Activated CD4-positive, alpha-beta memory T cell treated with anti-CD3 and anti-CD28 coated beads, Interleukin-2, amount 10 ng/mL, durations not matched to agents 7 days and 5 days (primary cell): ENCODE measurements at places on chromosomes 4 and X.

DNA sequence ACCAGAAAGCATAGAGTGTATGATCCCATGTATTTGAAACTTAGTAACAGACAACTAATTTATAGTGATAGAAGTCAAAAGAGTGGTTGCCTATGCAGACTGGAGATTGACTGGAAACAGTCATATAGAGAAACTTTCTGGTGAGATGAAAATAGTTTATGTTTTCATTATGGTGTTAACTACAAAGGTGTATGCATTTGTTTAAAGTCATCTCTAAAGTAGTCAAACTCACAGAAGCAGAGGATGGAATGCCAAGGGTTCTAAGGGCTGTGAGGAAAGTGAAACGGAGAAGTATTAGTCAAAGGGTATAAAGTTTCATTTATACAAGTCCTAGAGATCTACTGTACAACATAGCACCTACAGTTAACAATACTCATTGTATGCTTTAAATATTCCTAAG is 45.8 kb downstream of the ENOX2 start:
- DNase-seq: no peak

GRCh38 chr4:94944726-94945125 is 187.0 kb downstream of the BMPR1B start:
- DNase-seq: no peak

DNA sequence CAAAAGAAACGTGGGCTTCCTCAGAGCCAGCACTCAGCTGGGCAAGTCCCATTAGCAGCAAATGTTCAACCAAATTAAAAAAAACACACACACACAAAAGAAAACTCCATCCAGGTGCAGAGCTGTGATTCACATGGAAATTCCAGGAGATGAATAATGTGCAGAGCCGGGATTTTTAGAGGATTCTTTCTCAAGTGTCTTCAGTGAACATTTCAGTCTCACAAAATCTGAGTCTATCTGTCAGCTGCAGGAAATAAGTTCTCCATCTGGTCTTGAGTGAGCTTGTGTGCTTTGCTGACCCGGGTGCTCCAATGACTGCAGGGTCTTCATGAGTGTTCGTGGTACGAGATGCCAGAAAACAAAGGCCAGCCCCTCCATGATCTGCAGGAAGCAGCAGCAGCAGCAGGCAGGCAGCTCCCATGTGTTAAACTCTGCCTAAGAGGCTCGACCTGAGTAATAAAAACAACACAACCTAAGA is 44.3 kb downstream of the RASGEF1B start:
- DNase-seq: no peak

DNA sequence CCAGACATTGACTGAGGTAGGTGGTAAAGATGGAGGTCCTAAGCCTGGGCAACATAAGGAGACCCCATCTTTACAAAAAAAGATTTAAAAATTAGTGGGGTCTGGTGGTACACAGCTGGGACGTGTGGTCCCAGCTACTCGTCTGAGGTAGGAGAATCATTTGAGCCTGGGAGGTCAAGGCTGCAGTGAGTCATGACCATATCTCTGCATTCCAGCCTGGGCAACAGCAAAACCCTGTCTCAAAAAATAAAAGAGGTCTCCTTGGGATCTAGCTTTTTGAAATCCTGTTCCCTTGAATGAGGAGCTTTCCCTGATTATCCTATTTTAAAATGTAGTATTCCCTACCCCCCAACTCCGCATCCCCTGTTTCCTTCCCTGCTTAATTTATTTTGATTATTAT is 78.7 kb upstream of the OGT start:
- DNase-seq: no peak

GRCh38 chr4:36432586-36432985 is 151.2 kb downstream of the DTHD1 start:
- DNase-seq: no peak

GRCh38 chr4:28548136-28548535 is 1687.5 kb downstream of the STIM2 start:
- DNase-seq: no peak

- no peak for DNase-seq
Measured at GRCh38 chrX:66054978-66055377, 15.1 kb upstream of the VSIG4 start.

- no peak for DNase-seq
Measured at GRCh38 chr4:88831031-88831430, 133.4 kb upstream of the NAP1L5 start.

GRCh38 chr4:67632492-67632891 is 68.5 kb downstream of the UBA6 start:
- DNase-seq: no peak

DNA sequence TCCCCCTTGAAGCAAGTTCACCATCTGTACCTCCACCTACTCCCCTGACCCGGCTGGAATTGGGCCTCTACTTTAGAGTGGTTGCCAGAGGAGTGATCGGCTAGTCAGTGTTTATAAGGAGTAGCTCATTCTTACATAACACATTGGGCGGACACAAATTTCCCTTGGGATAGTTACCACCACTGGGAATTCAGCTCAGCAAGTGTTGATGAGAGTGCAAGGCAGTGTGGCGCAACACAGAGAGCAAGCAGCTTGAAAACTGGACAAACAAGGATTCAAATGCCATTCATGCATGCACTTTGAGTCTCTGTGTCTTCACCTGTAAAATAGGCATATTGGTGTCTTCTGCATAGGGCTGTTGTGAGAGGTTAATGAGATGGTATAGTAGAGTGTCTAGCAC is 92.7 kb downstream of the STK32B start:
- DNase-seq: no peak

DNA sequence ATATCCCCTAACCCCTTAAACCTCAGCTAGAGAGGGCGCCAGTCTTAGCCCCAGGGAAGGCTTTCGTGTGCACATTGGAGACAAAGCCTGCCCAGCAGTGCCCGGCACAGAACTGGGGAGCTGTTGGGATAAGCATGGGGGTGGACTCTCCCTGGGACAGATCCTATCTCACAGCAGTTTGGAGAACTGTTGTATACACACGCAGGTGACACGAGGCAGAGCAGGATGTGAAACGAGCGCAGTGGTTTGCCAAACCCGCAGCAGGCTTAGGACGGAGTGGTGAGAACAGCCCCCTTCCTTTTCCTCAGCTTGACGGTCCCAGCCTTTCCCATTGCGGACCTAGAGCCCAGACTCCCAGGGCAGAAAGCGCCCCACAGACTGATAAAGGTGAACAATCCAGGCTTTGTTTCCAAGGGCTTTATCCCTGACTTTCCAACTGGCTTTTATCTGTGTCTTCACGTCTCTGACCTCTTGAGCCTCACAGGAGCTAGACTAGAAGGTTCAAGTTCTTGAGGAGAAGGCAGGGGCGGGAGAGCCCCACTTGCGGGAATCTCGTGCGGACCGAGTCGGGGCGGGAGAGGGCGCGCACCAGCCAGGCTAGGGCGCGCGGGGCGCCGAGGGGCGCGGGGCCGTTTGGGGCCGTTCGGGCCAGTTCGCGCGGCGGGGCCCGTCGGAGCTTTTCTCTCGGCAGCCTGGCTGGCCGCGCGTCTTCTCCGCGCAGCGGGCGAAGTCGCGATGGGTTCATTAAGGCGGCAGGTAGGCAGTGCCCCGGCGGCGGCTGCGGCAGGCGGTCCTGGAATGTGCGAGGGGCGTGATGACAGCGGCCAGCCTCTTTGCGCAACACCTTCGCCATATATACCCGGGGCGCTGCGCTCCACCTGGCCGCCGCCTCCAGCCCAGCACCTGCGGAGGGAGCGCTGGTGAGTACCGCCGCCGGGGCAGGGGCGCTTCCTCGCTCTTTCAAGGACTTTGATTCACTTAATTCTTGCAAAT is at the start of gene SLC34A2:
TSS of gene SLC34A2 (plus strand) at position 881 of the 993 bp plus-strand sequence. CDS start 6,650 bp downstream, outside the sequence.
- DNase-seq: no peak
